ENCODE measurements at places on chromosomes 7 and 10.

- DNase-seq: no peak
These were observed 25.9 kb upstream of the GOLGA7B start for GRCh38 chr10:97823734-97824133.

DNA sequence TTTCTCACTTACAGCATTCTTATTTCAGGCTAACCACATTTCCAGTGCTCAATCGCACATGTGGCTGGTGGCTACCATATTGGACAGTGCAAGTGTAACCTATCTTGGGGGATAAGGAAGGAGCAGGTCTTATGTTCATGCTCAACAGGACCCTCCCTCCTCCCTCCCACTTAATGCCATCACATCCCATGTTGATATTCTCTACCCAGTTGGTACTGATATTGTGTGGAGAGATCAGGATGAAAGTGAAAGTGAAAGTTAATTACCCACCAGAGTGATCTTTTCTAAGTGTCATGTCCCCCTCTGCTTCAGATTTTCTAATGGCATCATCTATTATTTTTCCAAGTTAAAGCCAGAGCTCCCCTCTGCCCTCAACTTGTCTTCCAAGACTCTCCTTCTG, 91.6 kb downstream of the BMPER start:
- DNase-seq: no peak

- no peak for DNase-seq
These were observed 36.1 kb downstream of the AGMO start for GRCh38 chr7:15525652-15526263.

DNA sequence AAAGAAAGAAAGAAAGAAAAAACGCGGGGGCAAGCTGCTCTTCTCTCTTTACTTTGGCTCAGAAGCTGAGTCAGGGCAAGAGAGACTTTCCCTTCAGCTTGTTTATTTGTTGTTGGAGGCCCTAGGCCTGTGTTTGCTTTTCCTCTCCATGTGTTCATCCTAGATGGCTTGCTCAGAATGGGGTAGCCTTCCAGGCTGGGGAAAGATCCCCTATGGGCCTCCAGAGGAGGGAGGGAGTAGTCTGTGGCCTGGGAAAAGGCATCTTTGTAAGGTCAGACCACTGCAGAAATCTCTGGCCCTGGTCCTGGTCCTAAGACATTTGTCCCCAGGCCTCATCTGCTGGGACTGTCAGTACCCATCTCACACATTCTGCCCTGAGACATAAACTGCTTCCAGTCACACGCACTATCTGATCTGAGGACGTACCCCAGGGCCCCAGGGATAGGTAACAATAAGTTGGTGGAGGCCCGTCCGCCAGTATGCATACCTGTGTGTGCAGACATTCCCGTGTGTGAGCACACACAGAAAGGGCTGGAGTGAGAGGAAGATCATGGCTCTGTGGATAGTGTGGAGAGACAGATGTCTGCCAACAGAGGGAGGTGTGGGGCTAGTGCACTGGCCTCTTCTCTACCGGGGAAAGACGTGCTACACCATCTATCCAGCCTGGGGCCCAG, 4.9 kb upstream of the SCD start:
- peak; percentile 62 for DNase-seq

DNA sequence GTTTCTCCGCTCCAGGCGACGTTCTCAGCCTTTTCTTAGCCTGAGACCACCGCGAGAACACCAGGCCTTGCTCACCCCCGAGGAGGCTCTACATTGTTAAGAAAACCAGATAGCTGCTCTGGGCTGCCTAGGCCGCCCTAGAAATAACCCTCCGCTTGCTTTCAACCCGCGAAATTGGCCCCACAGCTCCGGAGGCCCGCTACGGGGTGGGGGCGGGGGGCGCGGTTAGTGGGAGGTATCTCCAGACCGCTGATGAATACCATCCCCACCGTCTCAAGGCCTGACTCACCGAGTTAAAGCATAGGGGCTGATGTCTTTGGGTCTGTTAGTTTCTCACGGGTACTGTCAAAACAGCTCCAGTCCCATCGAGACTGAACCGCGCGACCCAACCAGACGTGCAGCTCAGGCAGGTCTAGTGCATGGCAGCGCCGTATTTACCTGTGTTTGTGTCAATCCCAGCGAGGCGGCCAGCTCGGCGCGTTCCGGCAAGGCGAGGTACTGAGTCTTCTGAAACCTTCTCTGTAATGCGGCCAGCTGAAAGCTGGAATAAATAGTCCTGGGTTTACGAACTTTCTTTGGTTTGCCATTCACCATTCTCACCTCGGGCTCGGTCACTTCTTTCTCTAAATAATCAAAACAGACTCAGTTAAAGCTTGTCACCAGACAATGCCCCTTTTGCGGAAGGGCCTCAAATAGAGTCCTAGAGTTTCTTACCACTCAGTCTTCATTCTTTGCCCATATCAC, 2.7 kb downstream of the DLX5 start:
- no peak for DNase-seq

- no peak for DNase-seq
These were observed 43.2 kb upstream of the ATRNL1 start for GRCh38 chr10:115049960-115050359.

- DNase-seq: peak; percentile 55
These were observed 38.3 kb downstream of the LYZL2 start for GRCh38 chr10:30591249-30591670.

DNA sequence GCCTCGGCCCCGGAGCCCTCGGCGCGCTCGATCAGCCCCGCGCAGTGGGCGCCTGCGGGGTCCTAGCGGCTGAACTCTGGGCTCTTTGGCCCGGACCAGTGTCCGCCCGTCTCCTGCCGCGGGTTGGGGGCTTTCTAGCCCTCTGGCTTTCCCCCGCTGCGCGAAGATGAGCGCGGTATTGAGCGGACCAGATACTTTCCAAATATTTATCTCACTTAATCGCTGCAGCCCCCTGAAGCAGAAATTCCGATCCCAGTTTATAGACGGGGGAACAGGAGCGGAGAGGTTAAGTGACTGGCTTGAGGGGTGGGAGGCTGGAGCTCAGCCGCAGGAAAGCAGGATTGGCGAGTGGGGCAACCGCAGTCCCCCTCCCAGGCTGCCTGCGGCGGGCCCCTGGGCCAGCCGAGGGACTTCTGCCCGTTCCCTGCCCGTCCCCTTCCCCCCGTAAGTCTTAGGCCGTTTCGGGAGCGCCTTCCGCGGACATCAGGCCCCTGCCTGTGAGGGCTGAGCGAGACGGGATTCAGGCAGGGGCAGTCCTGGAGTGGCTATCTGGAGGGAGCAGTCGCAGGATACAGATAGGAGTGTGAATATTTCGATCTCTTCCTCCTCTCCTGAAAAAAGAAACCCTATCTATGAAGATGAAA, 565 bp downstream of the STRIP2 start:
- DNase-seq: no peak
